Retinal pigment epithelial cell (primary cell): ENCODE measurements at places on chromosomes 5 and 9.

DNA sequence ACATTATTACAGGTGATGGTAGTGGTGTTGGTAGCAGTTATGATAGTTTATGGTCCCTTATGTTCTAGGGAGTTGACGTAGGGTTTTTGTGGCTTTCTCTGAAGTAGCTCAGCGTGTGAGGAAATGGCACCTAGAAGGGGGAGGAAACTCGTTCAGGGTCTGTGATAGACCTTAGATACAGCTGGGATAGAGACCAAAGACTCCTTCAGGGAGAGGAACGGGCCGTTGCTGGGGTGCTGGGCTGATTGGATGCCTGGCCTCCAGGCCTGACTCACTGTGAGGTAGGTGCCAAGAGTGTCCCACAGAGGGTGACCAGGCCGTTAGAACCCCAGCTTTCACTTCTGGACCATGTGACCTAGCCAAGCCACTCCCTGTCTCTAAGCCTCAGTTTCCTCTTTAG lies 96.6 kb downstream of the DAB2IP start:
- DNase-seq = no peak

GRCh38 chr5:150358261-150359095 lies 981 bp downstream of the TCOF1 start:
- no peak for DNase-seq

DNA sequence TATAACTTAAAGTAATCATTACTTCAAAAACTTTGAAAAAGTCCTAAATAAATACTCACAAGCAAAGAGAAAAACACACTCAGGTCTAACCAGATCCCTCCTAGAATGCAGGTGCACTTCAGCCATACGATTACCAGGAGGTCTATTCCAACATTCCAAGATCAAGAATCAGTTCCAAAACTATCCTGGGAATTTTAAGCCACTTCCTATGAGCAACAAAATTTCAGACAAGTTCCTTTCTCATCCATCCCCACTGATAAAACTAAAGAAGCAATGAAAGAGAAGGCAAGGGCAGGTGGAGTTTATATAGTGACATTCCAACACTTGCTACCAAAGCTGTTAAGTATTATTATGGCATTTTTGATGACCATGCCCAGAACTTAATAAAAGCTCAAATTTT lies 29.6 kb downstream of the MLLT3 start:
- no peak for DNase-seq

DNA sequence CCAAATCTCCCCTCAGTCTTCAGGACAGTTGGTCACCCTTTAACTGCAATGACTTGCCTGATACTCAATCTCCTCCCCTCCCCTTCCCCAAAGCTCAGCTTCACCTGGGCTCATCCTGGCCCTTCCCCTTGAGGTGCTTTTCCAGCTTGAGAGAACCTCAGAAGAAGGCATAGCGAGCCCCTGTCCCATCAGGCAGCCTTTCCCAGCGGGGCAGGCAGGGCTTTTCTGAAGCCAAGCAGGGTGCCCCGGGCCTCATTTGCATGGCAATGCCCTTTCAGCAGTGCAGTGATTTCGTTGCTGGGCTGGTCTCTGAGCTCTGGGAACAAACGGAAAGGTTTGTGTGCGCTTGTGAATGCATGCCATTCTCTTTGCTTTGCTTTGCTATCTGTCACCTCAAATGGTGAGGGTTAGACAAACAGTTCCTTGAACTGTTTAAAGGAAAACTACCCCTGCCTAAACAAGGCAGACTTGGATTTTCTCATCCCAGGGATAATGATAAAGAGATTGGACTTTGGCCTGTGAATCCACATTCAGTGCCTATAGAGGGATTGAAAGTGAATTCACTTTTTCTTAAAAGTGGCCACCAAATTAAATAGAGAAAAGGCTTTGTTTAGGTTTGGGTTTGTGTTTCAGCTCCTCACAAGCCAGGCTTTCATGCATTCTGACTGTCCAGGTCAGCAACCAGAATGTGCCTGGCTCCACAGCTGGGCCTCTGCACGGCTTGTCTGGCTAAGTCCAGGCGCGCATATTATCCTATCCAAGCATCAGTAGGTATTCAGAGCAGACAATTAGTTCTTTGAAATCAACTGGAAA lies 165.3 kb downstream of the ZNF608 start:
- no peak for DNase-seq

DNA sequence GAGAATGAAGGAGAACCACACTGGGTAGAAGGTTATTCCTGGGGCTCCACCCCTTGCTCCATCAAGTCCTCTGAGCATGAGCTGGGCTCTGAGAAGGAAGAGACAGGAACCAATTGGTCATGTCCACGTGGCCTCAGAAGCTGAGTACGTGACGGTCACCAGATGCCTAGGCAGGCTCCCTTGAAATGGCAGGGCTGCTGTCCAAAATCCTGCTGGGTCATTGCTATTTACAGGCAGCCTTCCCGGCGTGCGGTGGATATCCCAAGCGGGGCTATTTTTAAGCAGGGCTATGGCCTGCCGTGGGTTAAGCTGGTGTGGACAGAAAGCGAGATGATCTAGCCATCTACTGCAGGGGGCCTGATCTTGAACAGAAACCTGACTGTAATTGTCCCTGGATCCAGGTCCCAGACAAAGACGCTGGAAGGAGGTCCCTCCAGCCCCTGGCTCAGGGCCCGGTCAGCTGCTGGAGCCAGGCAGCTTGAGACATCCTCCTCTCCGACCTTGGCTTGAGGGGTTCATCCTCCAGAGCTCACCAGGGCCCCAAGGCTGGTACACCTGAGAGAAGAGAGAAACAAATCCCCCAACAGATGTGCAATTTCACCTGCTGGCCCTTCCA lies 550 bp upstream of the CKMT2 start:
- no peak for DNase-seq

- DNase-seq = no peak
Measured at GRCh38 chr5:175393897-175394296, 50.1 kb downstream of the DRD1 start.

DNA sequence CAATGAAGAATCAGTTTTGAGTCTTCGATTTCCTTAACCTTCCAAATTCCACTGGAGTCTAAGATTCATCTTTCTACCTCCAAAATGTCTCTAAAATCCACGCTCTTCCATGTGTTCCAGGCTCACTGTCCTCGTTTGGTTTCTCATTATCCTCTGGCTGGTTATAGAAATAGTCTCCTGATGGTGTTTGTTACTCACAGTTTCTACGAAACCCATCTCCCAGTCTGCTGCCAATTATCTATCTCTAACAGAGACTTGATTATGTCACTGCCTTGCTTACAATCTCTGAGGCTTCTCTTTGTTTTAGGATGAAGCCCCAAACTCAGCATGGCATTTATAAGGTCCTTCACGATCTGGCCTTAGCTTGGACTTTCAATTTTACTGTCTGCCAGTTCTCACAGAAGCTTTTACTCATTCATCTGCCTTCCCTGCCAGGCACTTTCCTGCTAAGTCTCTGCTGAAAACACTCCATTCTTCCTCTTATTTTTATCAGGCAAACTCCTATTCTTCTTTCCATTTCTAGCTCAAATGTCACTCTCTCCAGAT lies 339.6 kb upstream of the SGCD start:
- DNase-seq = no peak

DNA sequence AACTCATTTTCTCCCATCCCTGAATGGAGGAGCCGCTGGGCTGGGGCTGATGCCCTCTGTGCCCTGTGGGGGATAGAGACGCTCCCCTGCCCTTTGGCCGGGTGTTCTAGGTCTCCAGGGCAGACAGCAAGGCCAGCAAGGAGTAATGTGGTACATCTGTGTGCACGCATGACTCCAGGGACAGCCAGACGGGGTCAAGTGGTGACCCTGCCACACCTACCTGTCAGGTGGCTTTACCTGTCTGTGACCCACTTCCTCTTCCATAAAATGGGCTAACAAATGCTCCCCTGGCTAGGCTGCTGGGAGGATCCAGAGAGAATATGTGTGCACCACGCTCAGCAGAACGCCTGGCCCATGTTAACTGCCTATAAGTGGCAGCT lies 35.4 kb upstream of the BARHL1 start:
- no peak for DNase-seq

- peak; percentile 92 for DNase-seq
Measured at GRCh38 chr5:125140855-125141254, 394.4 kb upstream of the ZNF608 start.

DNA sequence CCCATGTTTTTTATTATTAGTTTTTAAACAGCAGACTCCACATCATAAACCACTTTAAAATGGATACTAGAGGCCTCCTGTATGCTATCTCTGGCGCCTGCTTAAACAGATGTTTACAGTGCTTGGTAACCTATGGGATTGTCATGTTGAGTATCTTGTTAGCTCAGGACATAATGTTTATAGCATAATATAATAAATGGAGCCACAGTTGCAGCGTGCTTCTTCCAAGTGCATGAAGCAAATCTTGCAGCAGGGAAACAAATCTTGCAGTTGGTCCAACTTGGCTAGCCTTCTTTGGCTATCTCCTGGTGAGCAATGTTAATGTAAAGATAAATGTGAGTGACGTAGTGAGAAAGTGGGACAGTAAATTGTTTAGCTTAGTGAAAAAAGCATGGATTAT lies 2.8 kb downstream of the GHR start:
- DNase-seq = no peak

DNA sequence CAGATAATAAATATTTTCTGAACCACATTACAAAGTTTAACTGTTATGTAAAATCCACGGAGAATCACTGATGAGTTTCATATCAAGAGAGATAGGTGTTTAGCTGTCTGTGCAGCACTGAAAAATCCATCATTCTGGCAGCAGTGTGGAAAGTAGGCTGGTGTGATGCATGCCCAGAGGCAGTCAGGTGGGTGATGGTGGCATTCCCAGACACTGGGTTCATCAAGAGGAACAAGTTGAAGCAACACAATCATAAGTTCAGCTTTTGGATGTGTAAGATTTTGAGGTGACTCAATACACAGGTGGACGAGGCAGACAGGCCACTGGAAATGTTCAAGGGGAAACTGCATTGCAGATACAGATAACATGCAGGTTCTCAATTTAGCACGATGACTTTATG lies 11.9 kb downstream of the DNAH5 start:
- DNase-seq = no peak

DNA sequence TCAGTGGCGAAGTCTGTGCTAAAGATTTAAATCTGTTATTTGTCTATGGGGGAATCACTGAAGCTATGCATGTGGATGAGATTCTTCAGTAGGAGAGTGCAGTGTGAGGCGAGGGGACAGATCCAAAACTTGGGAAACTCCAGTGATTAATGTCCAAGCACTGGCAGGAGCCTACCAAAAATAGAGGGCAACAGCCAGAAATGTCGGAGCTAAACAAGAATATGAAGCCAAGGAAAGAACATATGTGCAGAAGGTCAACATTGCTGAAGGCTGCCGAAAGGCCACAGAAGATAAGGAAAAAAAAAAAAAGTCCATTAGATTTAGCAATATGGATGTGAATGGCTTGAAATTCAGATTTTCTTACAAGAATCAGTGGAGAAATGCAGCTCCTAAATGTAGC lies 61.8 kb downstream of the C6 start:
- DNase-seq = no peak

- no peak for DNase-seq
Measured at GRCh38 chr5:67515020-67515689, 318.6 kb upstream of the CD180 start.

DNA sequence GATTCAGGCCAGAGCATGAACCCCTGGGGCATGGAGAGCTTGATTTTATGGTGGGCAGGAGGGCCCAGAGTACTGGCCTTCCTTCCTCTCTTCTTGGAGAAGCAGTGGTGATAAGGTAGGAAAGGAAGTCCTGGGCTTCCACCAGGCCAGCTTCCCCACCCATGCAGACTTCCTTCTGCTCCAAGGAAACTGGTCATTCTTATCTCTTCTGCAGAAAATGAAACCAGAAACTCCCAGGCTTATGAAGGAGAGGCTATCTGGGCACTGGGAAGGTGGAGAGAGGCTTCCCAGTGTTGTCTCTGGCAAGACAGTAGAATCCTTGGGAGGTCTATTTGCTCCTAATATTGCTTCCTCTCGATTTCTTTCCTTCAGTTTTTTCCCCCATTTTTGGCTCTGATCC lies 110.5 kb upstream of the EQTN start:
- no peak for DNase-seq

DNA sequence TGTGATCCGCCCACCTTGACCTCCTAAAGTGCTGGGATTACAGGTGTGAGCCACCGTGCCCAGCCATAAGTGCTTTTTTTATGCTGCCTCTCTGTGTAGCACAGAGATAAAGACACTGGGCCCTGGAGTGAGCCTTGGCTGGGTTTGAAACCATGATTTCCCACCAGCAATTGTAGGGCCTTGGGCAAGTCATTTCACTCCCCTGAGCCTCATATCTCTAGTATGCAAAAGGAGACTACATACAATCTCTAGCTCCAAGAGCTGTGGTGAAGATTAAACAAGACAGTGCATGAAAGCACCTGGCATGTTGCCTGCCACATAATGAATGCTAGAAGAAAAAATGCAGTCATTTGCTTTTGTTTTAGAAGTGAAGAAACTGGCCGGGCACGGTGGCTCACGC lies 3.9 kb downstream of the FABP6 start:
- no peak for DNase-seq

- no peak for DNase-seq
Measured at GRCh38 chr9:107925749-107926297, 436.3 kb upstream of the KLF4 start.

- DNase-seq = no peak
Measured at GRCh38 chr5:203246-203930, 12.1 kb downstream of the LRRC14B start.

DNA sequence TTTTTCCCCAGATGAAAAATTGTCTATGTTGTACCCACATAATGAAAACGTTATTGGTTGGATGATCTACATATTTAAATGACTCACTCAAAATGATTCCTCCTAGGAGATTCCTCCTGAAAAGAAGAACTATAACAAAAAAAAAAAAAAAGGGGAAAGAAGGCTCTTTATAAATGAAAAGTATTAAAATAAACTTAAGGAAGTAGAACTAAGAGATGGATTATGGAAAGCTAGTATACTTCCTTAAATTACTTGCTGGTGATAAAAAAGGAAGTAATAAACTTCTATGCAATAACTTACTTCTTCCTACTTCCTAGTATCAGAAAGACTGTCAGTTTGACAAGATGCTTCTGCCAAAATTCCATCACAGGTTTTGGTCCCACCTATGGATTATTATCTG lies 1087.7 kb downstream of the CDH12 start:
- no peak for DNase-seq

GRCh38 chr5:124908581-124909451 lies 162.4 kb upstream of the ZNF608 start:
- DNase-seq = peak; percentile 81

DNA sequence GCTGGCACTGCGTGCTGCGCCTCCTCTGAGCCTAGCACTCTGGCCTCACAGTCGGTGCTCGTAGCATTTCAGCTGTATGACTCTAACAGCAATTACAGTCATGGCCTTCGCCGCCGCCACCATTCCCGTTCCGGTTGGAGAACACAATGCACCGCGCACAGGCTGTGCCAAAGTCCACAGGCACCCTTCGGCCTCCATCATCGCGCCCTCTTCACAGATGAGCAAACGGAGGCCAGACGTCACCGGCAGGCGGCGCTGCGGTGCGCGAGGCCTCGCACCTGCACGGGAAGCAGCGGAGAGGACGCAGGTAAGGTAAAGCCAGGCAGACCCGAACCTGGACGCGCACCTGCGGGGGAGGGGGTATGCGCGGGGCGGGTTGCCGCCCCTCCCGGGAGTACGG lies 128.9 kb downstream of the BARX1 start:
- DNase-seq = no peak

GRCh38 chr5:8720506-8720905 lies 825.4 kb downstream of the SEMA5A start:
- DNase-seq = peak; percentile 13

GRCh38 chr5:5061836-5062235 lies 78.3 kb upstream of the ADAMTS16 start:
- no peak for DNase-seq

- peak; percentile 90 for DNase-seq
Measured at GRCh38 chr9:112061152-112061740, 113.9 kb downstream of the SUSD1 start.

- peak; percentile 7 for DNase-seq
Measured at GRCh38 chr9:132732326-132733259, 62.3 kb downstream of the GTF3C4 start.
